ENCODE measurements at places on chromosomes 12 and 14.

GRCh38 chr14:87617079-87617478 lies 375.9 kb downstream of the GALC start:
- no peak for DNase-seq

- DNase-seq = peak; percentile 39
Observed at GRCh38 chr12:716506-716905, 35.9 kb upstream of the WNK1 start.

DNA sequence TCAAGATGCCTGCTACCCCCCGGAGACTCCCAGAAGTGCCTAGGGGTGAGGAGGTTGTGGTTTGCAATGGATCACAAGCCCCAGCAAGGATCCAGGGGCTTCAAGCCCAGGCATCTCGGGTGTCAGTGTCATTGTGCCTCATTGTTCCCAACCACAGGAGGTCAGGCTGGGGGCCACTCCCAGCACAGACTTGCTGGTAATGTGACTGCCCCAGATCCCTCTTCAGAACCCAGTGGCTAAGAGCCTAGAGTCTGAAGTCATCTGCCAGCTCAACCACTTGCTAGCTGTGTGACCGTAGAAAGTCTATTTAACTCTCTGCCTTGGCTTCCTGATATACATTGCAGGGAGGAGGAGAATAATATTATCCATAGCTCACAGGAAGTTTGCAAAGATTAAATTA lies 7.7 kb upstream of the ASB2 start:
- DNase-seq = no peak

- DNase-seq = no peak
Observed at GRCh38 chr14:99420711-99421110, 59.9 kb downstream of the SETD3 start.

GRCh38 chr14:106174206-106174605 lies 647.8 kb downstream of the TMEM121 start:
- no peak for DNase-seq

DNA sequence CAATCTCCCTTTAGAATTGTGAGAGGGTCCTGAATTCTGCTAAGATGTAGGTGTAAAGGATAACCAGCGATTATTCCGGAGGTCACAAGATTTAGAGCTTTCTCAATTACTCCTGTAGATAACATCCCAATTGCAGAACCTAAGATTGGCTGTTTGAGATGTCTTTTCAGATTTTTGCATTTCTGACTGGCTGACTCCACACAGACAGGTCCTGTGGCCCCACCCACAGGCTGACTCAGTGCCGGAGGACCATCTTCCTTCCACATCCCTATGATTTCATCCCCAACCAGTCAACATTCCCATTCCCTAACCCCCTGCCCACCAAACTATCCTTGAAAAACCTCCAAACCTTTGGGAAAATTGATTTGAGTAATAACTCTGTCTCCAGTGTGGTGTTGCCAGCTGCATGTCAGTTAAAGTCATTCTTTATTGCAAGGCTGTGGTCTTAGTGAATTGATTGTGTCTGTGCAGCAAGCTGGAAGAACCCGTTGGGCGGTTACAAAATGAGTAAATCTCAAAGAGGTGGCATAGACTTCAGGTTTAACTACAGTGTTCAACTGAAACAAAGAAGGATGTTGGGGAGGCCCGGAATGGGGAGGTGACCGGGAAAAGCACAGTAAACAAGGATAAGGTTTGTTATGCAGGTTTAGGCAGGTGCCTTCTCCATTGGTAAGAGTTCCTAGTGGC lies 10.6 kb downstream of the FNTB start:
- DNase-seq = no peak

DNA sequence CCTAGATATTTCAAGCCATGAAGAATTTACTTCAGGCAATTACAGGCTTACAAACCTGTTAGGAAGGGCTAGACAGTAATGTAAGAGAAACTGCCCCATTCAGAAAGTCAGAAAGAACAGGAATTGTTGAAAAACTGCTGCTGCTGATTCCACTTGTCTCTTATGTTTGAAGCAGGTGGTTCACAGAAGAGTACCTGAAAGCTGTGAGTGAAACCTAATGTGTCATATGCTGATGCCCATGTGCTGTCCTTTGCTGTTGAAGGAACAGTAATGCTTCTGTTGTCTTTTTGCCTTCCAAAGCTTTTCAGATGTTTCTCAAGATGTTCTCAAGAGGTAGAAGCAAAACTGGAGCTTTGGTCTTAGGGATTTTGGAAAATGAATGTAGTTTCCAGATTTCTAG lies 39.0 kb downstream of the MNAT1 start:
- DNase-seq = no peak

DNA sequence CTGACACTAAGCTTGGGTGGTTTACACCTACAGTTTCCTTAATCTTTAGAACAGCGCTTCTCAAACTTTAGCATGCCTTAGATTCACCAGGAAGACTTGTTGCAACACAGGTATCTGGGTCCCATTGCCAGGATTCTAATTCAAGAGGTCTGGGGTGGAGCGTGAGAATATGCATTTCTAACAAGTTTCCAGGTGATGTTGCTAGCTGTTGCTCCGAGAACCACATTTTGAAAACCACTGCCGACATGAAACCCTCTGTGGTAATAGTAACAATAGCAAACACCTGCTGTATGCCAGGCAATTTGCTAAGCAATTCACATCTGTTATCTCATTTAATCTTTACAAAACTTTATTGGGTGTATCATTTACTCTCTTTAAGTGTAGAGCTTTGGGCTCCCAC lies 58.6 kb downstream of the TRHDE start:
- no peak for DNase-seq

- peak; percentile 34 for DNase-seq
Observed at GRCh38 chr12:79927772-79928474, 7.0 kb downstream of the PPP1R12A start.

GRCh38 chr12:59484575-59484974 lies 111.3 kb upstream of the SLC16A7 start:
- DNase-seq = no peak

DNA sequence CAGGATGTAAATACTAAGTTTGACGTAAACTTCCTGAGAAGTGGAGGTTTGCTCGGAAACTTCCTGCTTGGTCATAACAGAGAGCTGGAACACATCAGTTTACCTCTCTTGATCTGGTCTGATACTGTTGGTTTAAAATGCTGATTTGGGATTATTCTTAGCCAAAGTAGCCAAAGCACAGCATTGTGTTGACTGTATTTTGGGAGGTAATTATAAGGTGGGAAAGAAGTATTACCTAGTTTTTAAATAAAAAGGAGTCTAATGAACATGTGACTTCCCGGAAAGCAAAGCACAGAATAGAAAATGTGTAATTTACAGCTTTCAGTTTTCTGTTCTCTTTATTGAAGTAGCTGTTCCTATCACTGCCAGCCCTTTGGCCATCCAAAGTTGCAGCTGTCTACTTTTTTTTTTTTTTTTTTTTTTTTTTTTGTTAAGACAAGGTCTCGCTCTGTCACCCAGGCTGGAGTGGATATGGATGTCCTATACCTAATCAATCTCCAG lies 52.2 kb upstream of the SRP54 start:
- no peak for DNase-seq

- no peak for DNase-seq
Observed at GRCh38 chr14:76958980-76959710, 69.4 kb downstream of the IRF2BPL start.

DNA sequence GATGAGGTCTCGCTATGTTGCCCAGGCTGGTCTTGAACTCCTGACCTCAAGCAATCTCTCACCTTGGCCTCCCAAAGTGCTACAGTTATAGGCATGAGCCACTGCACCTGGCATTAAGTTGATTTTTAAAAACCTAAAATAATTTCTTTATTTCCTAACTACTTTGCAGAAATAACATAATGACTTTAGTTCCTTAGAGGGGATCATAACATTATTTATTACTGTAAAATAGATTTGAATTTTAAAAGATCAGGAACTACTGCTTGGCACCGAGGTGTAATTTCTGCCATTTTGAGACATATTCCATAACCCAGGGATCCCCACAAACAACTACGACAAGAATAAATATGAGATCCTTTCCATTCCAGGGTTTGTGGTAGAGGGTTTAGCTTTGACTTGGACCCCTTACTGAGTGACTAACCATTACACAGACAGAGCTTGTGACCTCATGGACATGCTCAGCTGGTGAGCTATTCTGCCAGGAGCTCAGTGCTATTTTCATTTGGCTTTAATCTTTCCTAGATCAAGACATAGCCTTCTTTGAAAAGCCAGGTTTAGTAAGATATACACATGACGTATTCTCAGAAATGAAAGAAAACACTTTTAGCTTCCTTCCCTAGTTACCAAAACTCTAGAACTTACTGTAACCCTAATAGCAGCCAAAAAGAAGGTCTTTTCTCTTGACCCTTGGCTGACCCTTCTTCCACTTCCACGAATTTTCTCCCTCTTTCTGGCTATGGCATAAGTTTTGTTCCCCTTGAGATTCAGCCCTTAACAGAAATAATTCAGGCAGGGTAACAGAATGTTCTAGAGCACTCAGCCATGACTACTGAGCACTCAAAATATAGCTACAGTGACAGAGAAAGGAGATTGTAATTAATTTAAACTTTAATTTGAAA lies 75.1 kb upstream of the NUDT4 start:
- no peak for DNase-seq

GRCh38 chr12:44889162-44889561 lies 13.0 kb upstream of the NELL2 start:
- no peak for DNase-seq

GRCh38 chr14:76894308-76894707 lies 68.1 kb downstream of the LRRC74A start:
- DNase-seq = no peak

DNA sequence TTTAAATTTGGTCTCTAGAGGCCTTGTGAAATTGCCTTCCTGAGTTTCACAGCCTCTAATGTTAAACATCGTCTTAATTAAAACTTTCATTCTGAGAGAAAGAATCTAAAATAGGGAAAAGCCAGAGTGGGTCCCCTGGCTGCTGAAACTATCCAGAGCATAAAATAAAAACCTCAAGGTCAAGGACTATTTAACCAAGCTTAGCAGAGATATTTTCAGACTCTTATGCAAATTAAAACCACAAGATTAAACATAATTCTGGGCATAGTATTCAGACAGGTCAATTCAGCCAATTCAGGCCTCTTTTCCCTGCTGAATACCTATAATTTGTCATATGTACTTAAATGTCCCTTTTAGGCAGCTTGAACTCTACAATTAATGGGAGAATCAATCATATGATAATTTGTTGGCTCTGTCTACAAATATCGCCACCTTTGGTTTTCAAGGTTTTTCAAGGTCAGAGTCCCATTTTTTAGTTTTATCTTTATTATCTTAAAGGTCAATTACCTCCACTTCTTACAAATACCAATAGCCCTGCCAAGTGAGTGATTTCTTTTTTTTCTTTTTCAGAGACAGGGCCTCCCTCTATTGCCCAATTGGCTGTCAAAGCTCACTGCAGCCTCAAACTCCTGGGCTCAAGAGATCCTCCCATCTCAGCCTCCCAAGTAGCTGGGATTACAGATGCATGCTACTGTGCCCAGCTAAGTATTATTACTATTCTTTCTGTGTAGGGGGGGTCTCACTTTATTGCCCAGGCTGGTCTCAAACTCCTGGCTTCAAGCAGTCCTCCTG lies 257.1 kb downstream of the PHLDA1 start:
- no peak for DNase-seq

DNA sequence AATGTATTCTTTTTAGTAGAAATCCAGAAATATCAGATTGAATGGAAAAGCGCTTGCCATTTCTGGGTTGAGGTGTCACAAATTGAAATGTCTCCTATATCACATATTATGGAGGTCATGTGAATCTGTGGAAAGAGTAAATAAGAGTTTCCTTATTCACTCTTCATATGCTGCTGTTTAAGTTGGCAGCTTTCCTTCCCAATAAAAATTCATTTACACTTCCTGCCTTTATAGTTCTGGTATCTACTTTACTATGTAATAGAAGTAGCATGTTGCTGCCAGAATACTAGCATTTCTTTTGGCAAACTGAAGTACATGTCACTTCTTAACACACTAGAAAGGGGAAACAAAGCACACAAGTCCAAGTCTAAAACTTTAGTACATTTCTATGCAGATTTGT lies 60.8 kb downstream of the SDR9C7 start:
- no peak for DNase-seq

DNA sequence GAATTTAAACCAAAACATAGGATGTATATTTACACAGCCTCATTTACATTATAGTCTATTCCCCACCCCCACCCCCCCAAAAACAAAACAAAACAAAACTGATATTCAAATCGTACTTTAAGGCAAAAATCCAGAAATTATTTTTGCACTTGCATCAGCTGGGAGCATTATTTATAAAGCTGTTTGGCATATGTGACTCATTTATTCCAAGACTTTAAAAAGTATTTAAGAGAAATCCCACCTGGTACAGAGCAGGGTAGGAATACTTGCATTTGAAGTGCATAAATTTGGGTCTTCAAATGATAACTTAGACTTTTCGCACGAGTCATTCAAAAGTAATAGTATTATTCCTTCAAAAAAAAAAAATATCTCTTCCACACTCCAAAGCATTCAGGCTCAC lies 1.1 kb downstream of the KLHL28 start:
- DNase-seq = no peak

DNA sequence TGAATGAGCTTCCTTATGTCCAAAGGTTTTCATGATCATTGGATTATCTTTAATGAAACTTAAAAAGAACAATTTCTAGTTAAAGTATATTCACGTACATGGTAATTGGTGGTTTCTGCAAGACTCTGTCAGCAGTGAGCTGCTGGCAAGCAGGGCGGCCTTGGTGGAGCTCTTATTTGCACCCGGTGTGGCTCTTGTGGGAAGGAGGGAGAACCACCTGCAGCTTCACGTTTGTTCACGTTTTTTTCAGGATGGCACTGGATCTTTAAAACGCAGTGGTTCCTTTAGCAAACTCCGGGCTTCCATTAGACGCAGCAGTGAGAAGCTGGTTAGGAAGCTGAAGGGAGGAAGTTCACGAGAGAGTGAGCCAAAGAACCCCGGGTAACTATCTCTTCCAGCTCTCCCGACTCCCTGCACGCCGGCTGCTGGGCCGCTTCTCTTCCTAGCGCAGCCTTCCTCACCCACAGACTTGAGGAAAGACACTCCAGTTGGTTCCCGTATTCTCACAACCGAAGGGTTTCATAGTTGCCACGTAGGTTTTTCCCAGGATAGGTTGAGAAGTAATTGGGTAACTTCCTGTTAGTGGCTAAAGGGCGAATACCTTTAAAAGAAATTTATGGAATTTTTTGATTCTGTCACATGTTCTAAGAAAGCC lies 28.3 kb downstream of the XRCC3 start:
- no peak for DNase-seq

DNA sequence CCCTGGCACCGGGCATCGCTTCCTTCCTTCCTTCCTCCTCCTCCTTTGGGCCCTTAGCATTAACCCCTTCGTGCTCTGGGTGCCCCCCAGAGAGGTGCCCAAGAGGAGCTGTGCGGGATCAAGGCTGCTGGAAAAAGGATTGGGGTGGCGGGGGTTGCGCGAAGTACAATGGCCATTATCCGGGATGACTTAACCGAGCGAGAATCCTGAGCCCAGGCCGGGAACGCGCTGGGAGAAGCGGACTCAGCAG lies 2.8 kb downstream of the DHH start:
- DNase-seq = no peak

GRCh38 chr14:22474730-22475351 lies 114.2 kb downstream of the DAD1 start:
- no peak for DNase-seq
